ENCODE measurements at places on chromosomes 3 and 15. TPM values are rescaled to one million over a fixed set of nuclear protein-coding genes. Genes with fewer than 3 reads are reported as not detected.

Gene PTPN23
- 50.0 TPM for total RNA-seq

Gene CKMT1A
- not detected for total RNA-seq

Gene DAG1
- 116 TPM for total RNA-seq

Gene CSPG5
- total RNA-seq = not detected

Gene C3orf20
- total RNA-seq = not detected

Gene PAQR9
- total RNA-seq = 0.21 TPM

Gene ZIC4
- 0.39 TPM for total RNA-seq

Gene RARB
- 1.4 TPM for total RNA-seq

Gene MUSTN1
- 0.39 TPM for total RNA-seq

Gene NPAP1
- total RNA-seq = not detected

Gene PTX3
- 44.9 TPM for total RNA-seq

Gene ARL6IP5
- total RNA-seq = 130 TPM

Gene LRRIQ4
- not detected for total RNA-seq

Gene RFTN1
- 60.6 TPM for total RNA-seq

Gene KLHL6
- not detected for total RNA-seq

Gene EHD4
- 14.7 TPM for total RNA-seq

Gene MORC1
- not detected for total RNA-seq

Gene LTF
- total RNA-seq = not detected

Gene DOCK3
- total RNA-seq = 0.22 TPM

Gene NKTR
- 30.9 TPM for total RNA-seq

Gene DHX30
- total RNA-seq = 51.7 TPM

Gene SLC15A2
- total RNA-seq = 0.29 TPM

Gene ZNF660
- not detected for total RNA-seq

Gene ERICH6
- not detected for total RNA-seq

Gene CHST13
- not detected for total RNA-seq

Gene CHRM5
- total RNA-seq = not detected

Gene DAZL
- not detected for total RNA-seq

Gene ACKR4
- 1.1 TPM for total RNA-seq

Gene ZMYND10
- 0.29 TPM for total RNA-seq

Gene PLSCR5
- total RNA-seq = not detected

Gene CYP11A1
- total RNA-seq = not detected

Gene VGLL4
- 32.9 TPM for total RNA-seq
